NCI-H460 (cell line): ENCODE measurements at places on chromosomes 2 and 18. TPM values are rescaled to one million over a fixed set of nuclear protein-coding genes. Genes with fewer than 3 reads are reported as not detected.

C2orf80 gene
- not detected in 2 replicates for total RNA-seq

GRCh38 chr2:121046335-121046734 lies 238.7 kb downstream of the TFCP2L1 start:
- DNase-seq: no peak

DLGAP1 gene
- 1.8 and 2.2 TPM in 2 replicates for total RNA-seq

CCDC74B gene
- total RNA-seq: 5.5 and 6.6 TPM in 2 replicates

CTAGE1 gene
- total RNA-seq: not detected in 2 replicates

DNA sequence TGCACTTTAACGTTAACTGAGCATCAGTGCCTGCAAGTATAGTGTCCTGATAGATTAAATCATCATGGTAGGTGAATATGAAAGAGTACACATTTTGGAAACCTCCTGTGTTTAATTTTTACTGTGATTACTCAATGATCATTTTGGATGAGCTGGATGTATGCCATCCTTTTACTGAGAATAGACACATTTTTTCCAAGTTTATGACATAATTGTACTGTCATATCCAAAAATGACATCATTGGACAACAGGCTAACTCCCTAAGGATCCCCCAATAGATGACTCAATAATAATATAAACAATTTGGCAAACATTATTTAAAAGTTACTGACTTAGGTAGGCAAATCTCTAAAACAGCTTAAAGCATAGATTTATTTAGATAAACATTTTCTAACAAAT lies 410.8 kb upstream of the REG3G start:
- no peak for DNase-seq

GRCh38 chr2:156918410-156918809 lies 339.1 kb upstream of the GALNT5 start:
- no peak for DNase-seq

DNA sequence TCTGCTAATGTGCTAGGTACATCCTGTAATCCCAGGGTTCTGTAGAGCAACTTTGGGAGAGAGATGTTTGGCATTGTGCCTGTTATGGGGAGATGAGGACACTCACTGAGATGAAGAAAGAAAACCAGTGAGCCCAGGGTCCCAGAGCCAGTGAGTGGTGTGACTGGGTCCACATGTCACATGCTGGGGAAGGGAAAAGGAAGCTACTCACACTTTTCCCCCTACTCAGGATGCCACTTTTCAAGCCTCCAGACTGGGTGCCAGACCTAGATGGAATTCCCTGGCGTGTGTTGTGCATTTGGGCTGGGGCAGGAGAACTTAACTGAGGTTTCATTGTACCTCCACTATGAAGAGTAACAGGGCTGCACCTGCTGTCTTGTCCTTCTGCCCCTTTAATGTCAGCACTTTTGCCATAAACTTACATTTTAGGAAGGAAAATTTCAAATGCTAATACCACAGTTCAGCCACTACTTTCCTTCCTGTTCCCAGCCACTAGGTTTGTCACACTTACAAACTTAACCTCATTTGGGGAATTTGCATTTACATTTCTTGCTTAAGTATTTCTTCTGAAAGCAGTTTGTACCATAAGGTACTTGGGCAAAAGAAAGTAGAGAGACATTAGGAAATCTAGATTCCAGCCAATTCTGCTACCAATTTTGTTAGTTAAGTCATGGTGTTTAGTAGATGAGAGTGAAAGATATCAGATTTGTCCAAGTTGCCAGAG lies 10.2 kb downstream of the INSIG2 start:
- DNase-seq: no peak

- DNase-seq: no peak
Measured at GRCh38 chr18:70335892-70336726, 47.3 kb downstream of the SOCS6 start.

DNA sequence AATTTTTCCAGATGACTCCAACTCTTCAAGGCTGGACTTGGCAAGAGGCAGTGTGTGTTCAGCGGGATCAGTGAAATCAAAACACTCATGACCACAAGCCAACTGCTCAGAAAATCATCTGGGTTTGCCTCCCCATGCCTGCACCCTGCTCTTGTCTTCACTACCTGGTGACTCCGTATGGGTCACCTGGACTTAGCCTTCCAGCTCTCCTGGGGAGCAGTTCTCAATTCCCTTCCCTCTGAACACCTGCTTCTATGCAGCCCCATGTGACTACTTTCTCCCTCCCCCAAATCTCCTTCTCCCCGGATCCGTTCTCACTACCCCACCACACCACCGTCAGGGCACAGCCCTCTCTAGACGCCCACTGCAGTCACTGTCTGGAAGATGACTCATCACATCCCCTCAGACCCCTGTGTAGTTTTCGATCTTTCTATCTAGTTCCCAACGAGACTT lies 130.2 kb upstream of the ID2 start:
- DNase-seq: no peak

HOXD1 gene
- not detected in 2 replicates for total RNA-seq

DNA sequence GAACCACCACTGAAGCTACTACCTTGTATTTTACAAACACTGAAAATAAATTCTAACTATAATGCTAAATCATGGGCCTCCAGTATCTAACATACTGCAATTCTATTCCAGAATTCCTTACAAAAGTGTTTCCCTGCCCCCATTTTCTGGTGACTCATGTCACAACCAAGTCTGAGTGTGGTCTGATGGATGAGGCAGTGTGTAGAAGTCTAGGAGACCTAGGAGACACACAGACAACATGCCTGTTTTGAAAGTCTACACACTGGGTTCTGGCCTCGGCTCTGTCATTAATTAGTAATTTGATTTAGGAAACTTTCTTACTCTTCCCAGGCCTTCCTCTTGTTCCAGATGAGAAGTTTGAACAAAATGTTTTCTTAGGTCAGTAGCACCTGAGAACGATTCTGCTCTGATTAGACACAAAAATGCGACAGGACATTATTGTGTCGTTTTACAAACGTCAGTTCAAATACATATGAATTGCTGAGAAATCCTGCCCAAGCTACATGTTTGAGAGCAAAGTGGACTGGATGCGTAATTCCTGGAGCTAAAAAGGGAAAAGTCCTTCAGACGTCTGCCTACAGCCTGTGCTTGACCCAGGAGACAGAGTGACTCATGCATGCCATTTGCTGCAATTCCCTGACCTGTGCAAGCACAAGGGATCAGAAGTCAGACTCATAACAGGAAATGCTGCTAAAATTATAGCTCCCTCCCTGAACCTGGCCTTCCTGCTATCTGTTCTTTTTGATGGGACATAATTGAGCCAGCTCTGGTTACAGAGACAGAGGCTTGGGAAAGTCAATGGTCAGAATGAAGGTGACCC lies 494.4 kb downstream of the SOX11 start:
- no peak for DNase-seq

SMYD5 gene
- total RNA-seq: 42.6 and 48.9 TPM in 2 replicates

DNA sequence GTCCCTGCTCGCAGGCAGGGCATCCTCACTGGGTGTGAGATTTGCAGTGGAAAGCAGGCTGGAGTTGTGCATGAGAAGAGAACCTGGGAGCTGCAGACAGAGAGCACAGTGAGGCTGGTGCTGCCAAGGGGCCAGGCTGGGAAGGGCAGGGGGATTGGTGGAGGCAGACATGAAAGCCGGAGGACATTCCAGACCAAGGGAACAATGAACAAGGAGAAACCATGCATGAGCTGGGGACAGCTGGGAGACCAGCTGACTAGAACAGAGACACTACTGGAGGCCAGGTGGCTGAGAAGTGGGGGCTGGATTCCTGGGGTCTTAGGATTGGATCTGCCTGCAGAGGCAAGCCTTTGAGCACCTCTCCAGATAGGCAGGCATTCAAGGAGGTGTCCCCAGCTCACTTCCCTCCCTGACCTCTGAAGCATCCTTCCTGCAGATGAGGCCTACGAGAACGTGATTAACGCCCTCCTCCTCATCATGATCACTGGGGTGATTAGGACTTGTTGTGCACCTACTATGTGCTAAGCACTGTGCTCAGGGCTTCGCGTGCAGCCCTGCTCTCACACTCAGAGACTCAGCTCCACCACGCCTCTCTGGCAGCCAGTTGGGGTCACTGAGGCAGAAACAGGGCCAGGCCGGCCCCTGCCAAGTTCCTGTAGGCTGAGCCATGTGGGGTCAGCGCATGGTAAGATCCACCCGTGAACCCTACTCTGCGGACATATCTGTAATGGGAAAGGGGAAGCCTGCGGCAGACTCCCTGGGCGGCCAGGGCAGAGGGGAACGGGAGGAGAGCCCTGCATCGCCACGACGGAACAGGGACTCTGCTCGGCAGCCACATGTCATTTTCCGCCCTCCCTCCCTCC lies 74.8 kb upstream of the SLC66A3 start:
- no peak for DNase-seq

RAX gene
- not detected in 2 replicates for total RNA-seq

GRCh38 chr2:30653847-30654246 lies 153.4 kb downstream of the CAPN13 start:
- DNase-seq: no peak

IL36RN gene
- not detected in 2 replicates for total RNA-seq

NTSR2 gene
- not detected in 2 replicates for total RNA-seq

- no peak for DNase-seq
Measured at GRCh38 chr2:224984637-224985036, 57.6 kb downstream of the DOCK10 start.

RPE gene
- 77.7 and 87.3 TPM in 2 replicates for total RNA-seq
